ENCODE measurements at places on chromosomes 2 and 18. TPM values are rescaled to one million over a fixed set of nuclear protein-coding genes. Genes with fewer than 3 reads are reported as not detected.
A peak's percentile ranks its signal among the peaks of the same experiment; 100 is the strongest.

Gene CROCC2
- total RNA-seq, result not detected

DNA sequence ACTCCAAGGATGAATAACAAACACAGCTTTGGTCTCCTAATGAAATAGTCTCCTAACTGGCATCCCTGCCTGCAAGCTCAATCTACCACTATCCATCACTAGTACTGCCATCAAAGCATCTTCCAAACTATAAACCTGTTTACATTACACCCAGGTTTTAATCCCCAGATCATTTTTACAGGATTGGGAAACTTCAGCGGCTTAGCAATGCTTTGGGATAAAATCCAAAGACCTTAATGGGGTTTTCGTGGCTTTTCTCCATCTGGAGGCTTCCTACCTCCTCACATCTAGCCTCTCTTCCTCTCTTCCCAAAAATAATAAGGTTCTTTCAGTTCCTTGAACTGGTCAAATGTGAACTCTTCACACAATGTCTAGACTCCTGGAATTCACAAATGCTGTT is 92.2 kb upstream of the SETBP1 start:
- DNase-seq, result no peak

Gene CXCR4
- total RNA-seq, result 62.1 TPM

Gene CAVIN2
- total RNA-seq, result not detected

GRCh38 chr2:39093218-39093898 is 27.5 kb downstream of the SOS1 start:
- DNase-seq, result no peak

Gene SLC20A1
- 33.6 TPM for total RNA-seq

GRCh38 chr18:37565101-37565976 is at the start of gene CELF4:
Gene CELF4 (minus strand): TSS chr18:37565798.
- peak; percentile 64 for DNase-seq

DNA sequence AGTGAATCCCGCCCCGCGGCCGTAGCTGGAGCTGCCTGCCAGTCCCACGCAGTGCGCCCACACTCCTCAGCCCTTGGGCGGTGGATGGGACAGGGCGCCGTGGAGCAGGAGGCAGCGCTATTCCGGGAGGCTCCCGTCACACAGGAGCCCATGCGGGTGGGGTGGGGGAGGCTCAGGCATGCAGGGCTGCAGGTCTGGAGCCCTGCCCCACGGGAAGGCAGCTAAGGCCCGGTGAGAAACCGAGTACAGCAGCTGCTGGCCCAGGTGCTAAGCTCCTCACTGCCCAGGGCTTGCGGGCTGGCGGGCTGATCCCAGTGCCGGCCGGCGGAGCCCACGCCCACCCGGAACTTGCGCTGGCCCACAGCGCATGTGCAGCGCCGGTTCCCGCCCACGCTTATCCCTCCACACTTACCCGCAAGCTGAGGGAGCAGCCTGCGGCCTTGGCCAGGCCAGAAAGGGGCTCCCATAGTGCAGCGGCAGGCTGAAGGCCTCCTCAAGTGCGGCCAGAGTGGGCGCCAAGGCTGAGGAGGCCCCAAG is 1152.8 kb upstream of the CELF4 start:
- no peak for DNase-seq

DNA sequence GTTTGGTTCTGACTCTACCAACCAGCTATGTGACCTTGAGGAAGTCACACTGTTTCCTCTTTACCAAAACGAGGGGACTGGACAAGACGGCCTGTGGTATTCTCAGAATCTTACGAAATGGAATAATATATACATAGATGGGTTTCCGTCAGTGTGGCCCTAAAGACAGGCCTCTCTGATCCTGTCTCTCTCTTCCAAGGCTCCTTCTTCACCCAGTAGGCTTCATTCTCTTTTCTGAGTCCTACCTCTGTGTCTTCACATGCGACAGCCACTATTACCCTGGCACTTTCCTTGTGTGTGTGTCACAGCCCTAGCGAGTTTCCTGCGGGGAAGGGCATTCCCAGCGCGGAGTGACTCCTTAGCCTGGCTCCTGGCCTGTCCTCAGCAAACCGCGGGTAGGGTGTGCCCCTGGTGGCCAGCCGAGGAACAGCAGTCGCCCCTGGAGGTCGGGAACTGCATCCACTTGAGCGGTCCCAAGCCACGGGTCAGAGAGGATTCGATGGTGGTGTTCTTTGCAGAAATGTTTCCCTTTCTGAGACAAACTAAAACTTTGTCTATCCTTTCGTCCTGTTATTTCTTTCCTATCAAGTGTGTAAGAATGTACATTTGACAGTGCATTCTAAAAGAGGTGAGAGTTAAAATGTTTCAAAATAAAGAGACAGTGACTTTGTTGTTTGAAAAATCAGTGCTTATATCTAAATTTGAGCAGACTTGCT is 63.3 kb downstream of the RAB31 start:
- peak; percentile 88 for DNase-seq

DNA sequence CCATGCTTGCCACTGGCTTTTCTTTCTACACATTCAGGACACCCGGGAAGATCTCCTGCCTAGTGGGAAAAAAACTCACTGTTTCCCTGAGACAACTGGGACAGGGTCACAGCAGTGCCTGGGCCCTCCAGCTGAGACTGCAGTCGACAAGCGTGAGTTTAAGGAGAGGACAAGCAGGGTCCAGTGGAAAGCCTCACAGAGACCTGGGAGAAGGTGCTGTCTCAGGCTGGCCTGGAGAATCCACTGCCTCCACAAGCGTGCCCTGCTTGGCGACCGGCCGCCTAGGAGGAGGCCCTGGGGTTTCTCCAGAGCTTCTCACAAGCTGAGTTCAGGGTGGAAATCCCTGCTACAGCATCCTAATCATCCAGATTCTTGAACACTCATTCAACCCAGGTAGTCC is 519.6 kb upstream of the RAB6C start:
- no peak for DNase-seq

Gene SLC11A1
- not detected for total RNA-seq

- DNase-seq, result no peak
These were observed 541.8 kb upstream of the CDH2 start for GRCh38 chr18:28718696-28719095.

DNA sequence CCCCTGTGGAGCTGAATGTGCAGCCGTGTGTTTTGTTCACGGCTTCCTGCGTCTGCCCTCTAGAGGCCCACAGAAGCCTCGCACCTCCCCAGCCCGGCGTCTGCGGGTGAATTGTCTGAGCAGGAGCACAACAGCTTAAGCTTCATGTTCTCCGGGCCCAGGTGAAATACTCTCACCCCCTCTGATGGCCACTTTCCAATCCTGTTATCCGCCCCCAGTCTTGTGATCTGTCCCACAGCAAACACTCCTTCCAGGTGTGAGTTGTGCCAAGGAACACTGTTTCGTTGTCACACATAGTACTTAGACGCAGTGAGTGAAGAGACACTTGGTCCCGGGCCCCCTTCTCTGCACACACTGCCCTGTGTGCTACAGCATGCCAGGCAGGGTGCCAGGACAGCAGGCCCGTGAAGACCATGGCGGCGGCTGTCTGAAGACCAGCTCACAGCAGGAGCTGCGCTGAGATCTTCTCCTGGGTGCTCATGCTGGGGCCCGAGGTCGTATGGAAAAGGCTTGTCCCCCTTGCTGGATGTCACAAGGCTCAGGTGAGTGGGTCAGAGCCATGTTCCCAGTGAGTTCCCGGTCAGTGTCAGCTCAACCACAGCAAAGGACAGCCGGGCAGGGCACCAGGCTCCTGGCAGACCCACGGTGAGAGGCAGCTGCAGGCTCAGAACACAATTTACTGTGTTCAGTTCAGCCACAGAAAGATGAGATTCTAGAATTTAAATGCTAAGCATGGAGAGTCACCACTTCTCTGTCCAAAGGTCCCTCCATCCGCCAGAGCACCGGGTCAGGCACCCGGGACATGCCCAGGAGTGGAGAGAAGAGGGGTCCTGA is 6.8 kb upstream of the PXDN start:
- DNase-seq, result peak; percentile 85

- no peak for DNase-seq
These were observed 189.3 kb upstream of the STK17B start for GRCh38 chr2:196360650-196361049.

- DNase-seq, result no peak
These were observed 1565.9 kb downstream of the SUCLG1 start for GRCh38 chr2:82893190-82893589.

DNA sequence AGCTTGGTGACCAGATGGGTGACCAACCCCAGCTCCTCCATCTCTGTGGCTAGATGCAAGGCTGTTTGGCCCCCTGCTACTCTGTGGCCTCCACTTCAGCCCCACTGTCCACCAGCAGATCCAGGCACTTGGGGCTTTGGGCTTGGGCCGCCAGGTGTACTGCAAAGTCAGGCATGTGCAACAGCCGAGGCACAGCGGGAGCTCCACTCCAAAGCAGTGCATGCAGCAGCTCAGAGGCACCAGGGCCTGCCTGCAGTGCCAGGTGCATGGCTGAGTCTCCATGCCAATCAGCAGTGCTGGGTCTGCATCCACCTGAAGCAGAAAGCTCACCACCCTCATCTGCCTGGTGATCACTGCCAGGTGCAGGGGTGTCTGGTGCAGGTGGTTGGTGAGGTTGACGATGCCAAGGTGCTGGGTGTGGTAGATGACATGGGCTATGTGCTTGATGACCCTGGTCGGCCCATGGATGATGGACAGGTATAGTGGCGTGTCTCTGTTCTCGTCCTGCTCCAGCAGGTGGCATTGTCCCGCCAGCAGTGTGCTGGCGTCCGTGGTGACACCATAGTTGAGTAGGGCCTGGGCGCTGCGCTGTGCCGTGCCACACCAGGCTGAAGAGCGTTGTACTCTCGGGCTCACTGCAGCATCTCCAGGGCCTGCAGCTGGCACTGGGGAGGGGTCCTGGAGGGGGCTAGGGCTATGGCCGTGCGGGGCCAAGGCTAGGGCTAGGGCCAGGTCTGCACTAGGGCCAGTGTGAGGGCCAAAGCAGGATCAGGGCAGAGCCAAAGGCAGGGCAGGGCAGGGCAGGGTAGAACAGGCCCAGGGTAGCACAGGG is 1.0 kb upstream of the ANKRD62 start:
- DNase-seq, result peak; percentile 80

DNA sequence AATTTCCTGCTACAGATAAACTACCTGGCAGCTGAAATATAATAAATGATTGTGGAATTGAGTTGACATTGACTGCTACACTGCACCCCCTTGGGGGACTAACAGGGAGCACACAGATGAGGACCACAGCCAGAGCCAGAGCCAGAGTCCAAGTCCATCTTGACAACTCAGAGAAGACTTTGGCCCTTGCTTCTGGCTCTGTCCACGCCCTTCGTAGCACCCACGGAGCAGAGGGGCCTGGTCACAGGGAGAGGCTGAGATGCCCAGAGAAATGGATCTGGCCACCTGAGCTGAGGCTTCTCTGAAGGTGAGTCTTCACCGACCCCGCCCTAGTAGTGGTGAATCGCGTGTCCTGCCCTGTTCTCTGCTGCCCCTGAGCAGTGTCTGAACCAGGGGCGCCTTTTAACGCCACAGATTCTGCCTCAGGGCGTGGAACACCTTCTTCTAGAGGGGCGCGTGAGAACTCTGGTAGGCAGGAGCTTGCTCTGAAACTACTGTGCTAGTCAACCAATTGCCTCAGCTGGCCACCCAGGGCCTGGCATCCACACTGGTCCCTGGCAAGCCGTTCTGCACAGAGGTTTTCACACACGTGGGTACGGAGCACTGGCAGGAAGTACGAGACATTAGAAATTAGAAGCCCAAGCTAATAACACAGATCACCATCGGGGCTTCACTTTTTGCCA is 35.7 kb upstream of the MAT2A start:
- DNase-seq, result no peak

Gene ANKRD30B
- total RNA-seq, result not detected

Gene MSTN
- not detected for total RNA-seq

- DNase-seq, result no peak
These were observed 20.8 kb downstream of the ATF2 start for GRCh38 chr2:175147186-175147585.

Gene POTEE
- total RNA-seq, result 0.28 TPM

Gene EVA1A
- 7.4 TPM for total RNA-seq

- no peak for DNase-seq
These were observed 22.3 kb downstream of the DNAH7 start for GRCh38 chr2:196046123-196046917.

Gene BCL11A
- 30.5 TPM for total RNA-seq

DNA sequence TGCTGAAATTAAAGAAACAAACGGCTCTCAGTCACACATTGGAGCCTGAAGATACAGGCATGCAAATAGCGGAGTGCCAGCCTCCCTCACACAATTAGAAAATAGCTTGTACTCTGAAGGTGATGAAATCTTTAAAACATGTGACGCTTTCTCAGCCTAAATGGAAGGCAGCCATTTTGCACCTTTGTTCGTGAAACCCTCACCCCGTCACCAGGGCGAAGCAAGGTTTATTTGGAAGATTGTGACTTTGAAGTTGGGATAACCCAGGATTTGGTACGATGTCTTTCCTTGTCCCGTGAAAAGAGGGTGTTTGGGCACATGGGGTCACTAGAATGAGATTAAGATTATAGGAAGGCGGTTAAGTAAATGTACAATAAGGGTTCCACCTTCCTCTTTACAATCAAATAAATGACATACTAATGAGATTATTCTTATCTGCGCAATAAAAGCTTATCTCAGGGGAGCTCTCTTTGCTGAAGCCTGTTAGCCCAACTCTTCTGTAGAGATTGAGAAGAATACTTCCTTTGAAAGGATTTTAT is 4.2 kb downstream of the SH3BP4 start:
- no peak for DNase-seq

Gene TFCP2L1
- total RNA-seq, result 1.6 TPM

Gene BIN1
- total RNA-seq, result 26.0 TPM

DNA sequence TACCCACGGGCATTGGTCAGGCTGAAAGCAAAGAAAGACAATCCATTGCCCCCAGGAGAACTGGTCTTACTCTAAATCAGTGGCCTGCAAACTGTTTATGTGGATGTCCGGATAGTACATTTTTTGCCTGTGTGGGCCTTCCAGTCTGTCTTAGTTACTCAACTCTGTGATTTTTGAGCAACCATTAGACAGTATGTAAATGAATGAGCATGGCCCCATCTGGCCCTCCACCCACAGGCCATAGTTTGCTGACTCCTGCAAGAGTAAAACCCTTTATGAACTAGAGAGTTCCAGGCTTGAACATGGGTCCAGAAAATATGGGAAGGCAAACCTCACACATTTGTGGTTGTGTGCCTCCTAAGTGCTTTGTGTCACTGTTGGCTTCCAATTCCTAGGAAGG is 55.7 kb upstream of the CYP1B1 start:
- no peak for DNase-seq

- DNase-seq, result no peak
These were observed 6.1 kb upstream of the SLC35F5 start for GRCh38 chr2:113762377-113763118.

- DNase-seq, result no peak
These were observed 105.5 kb downstream of the NOL10 start for GRCh38 chr2:10584242-10584753.

Gene MALL
- total RNA-seq, result 5.1 TPM
